AG04450 (cell line): ENCODE measurements at places on chromosomes 4 and X.

DNA sequence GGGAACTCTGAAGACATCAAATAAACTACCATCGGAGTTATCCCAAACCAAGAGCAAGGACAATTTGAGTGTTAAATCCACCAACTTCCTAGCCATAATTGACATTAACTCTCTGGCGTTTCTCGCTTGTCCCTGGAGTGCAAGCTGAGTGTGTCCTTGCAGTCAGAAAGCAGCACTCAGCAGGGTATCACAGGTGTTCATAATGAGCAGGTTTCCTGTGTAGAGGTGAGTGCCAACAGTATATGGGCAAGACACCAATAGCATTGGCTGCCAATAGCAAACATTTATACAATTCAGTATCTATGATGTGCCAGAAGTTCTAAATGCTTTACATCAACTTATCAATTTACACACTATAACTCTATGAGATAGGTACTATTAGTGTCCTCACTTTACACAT, 11.2 kb downstream of the BLTP1 start:
- no peak for DNase-seq

DNA sequence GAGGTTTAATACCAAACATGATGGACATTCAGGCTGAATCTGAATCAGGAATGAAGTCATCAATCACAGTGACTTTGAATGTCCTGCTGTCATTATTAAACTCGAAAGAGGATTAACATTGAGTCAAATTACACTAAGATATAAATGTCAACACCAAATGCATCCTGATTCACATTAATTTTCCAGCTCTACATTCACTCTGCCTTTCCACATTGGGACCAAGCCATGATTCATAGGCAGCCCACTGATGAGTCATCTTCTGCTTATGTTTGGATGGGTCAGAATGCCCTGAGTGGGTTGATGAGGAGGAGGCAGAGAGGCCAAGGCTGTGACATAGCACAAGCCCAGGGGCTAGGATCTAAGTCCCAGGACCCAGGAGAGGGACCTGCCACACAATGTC, 247.6 kb upstream of the RPS6KA3 start:
- no peak for DNase-seq

DNA sequence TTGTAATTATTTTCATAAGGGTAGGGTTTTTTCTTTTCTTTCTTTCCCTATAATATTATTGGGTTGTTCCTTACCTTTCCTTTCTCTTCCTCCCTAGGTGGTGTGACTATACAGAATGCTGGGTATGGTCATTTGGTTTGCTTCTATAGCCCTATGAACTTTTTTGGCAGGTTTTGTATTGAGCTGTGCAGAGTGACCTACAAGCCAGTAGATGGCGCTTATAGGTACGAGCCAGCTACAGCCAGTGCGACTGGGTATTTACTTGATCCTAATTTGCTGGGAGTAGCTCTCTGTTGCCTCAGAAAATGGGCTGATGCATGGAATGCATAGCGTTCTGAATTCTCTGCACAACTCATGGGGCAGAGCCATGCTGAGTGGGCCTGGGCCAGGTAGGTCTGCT, 423.3 kb downstream of the MAGEE1 start:
- DNase-seq = no peak

DNA sequence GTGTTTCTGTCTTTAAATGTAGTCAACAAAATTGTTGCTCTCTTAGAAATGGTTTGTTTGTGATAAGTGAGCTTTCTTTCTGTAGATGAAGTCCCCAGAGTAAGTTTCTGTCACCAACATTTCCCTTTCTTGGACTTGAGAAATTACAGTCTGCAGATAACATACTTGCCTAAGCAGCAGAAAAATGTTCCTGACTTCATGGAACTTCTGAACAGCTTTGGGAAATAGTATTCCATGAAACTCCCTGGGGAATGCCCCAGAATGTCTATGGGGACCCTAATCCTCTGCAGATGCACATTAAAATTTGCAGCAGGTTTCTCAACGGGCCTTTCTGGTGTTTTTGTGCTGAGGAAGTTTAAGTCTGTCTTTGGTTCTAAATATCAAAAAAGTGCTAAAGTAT, 38.6 kb upstream of the NEIL3 start:
- no peak for DNase-seq
